ENCODE measurements at places on chromosomes 3 and 15.

- no peak for DNase-seq
- no peaks in the 10 kb centered on the region for H3K4me1 ChIP-seq
- H3K27ac ChIP-seq: no peak overlapping the region
- no peaks in the 10 kb centered on the region for H3K36me3 ChIP-seq
Observed at GRCh38 chr15:53506370-53506769, 253.1 kb downstream of the WDR72 start.

GRCh38 chr3:119184796-119185570, 11.6 kb downstream of the UPK1B start:
- no peak for DNase-seq
- H3K27ac ChIP-seq: no peak overlapping the region
- H3K4me3 ChIP-seq: no peak overlapping the region
- peaks cover 2% of the 10 kb centered on the region for H3K27me3 ChIP-seq
- no peaks in the 10 kb centered on the region for H3K36me3 ChIP-seq

GRCh38 chr3:106004137-106004681, 135.4 kb upstream of the CBLB start:
- H3K4me1 ChIP-seq: peaks cover 5% of the 10 kb centered on the region
- peaks cover 4% of the 10 kb centered on the region for H3K36me3 ChIP-seq
- H3K27me3 ChIP-seq: no peaks in the 10 kb centered on the region

DNA sequence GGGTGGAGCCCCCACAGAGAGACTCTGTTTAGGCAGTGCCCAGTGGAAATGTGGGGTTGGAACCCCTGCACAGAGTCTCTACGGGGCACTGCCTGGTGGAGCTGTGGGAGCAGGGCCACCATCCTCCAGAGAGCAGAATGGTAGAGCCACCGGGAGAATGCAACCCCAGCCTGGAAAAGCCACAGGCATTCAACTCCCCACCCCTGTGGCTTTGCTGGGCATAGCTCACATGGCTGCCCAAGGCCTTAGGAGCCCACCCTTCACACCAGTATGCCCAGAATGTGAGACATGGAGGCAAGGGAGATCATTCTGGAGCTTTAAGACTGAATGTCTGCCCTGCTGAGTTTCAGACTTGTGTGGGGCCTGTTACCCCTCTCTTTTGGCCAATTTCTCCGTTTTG, 19.0 kb upstream of the CHCHD6 start:
- DNase-seq: no peak
- peaks cover 12% of the 10 kb centered on the region for H3K27me3 ChIP-seq
- H3K4me1 ChIP-seq: no peaks in the 10 kb centered on the region
- H3K4me3 ChIP-seq: no peak overlapping the region
- H3K27ac ChIP-seq: no peak overlapping the region

- no peaks in the 10 kb centered on the region for H3K36me3 ChIP-seq
- peaks cover 20% of the 10 kb centered on the region for H3K27me3 ChIP-seq
- H3K4me3 ChIP-seq: no peak overlapping the region
- no peaks in the 10 kb centered on the region for H3K4me1 ChIP-seq
- H3K27ac ChIP-seq: no peak overlapping the region
Observed at GRCh38 chr3:126208182-126208581, 27.8 kb upstream of the ALDH1L1 start.

DNA sequence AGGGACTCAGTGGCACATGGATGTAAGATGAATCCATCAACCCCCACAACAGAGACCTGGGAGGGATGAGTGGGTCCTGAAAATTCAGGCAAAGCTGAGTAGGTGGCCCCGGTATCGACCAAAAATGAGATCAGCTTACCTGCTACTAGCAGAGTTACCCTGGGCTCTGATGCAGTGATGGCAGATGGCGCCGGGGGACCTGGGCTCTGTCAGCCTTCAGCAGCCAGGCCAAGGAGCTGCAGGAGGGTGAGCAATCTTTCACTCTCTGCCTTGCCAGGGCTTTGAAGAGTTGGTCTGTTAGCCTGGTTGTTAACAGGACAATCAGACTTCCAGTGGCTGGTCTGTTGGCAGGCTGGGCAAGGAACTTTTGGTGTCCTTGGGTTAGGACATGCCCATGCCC, 1054.8 kb downstream of the SI start:
- no peaks in the 10 kb centered on the region for H3K4me1 ChIP-seq
- DNase-seq: no peak
- no peak overlapping the region for H3K27ac ChIP-seq
- no peak overlapping the region for H3K4me3 ChIP-seq
- H3K36me3 ChIP-seq: no peaks in the 10 kb centered on the region
- no peaks in the 10 kb centered on the region for H3K27me3 ChIP-seq

DNA sequence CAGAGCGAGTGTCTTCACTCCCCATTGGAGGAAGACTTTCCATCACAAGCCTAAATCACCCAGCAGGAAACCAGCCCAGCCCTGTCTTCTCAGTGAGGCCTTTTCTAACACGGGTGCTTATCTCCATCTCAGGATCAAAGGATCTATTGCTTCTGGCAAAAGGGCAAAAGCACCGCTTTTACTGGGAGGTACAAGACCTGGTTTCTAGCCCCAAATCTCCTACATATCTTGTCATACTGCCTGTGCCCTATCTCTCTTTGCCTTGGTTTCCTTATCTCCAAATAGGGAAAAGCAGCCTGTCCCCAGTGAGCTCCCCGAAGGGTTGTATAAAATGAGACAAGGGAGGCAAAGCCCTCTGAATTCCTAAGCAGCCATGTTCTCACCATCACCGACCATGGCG, 5.2 kb downstream of the GLB1 start:
- H3K4me1 ChIP-seq: peaks cover 79% of the 10 kb centered on the region
- H3K36me3 ChIP-seq: peaks cover 79% of the 10 kb centered on the region
- no peak overlapping the region for H3K27ac ChIP-seq
- no peaks in the 10 kb centered on the region for H3K27me3 ChIP-seq
- DNase-seq: no peak
- no peak overlapping the region for H3K4me3 ChIP-seq

DNA sequence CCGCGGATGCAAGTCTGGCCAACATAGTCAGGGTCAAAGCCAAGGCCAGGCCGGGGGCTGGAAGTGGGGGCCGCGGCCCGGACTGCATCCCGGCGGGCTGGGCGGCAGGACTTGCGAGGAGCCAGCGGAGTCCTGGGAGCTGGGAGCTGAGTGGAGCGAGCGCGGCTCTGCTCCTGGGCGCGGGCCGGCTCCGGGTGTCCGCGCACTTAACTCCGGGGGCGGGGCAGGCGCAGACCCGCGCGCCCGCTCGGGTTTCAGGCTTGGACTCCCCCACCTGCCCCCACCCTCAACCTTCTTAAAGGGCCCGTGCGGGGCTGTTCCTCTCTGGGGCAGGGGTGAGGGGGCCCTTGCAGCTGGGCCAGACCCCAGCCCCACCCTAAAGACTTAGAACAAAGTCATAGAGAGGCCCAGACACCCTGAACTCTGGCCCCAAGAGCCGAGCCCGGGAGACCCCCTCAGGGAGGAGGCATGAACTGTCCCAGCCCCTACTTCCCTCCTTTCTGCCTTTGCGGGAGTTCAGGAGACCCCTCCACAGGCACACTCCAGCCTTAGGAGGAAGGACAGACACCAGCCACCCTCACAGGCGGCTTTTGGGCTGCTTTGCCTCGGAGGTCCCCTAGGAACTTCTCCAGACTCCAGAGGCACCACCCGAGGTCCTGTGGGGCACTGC, at the start of gene CSPG4:
Gene CSPG4, minus strand, starts transcription at position 181 of the 670 bp plus-strand sequence. Its CDS starts 93 bp downstream, at position 88.
- no peaks in the 10 kb centered on the region for H3K36me3 ChIP-seq
- H3K27ac ChIP-seq: no peak within 1 kb of the TSS
- peaks cover 21% of the 10 kb centered on the region for H3K27me3 ChIP-seq
- H3K4me1 ChIP-seq: no peaks in the 10 kb centered on the region

DNA sequence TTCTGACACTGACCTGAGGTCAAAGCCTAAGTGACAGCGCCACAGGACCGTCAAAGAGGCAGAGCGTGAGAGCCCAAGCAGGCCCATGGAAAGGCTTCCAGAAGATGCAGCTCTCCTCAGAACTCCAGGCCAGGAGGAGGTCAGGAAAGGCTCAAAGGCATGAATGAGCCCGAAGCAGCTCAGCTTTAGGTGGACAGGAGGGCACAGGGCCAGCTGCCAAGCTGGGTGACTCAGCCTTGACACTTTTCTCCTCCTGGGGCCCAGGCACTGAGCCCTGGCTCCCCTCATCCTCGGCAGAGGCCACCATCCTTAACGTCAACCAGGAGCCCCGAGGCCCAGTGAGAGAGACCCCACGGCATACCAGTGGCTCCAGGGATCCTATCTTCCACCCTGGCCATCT, 62.9 kb downstream of the ADCY5 start:
- DNase-seq: no peak
- peaks cover 4% of the 10 kb centered on the region for H3K27me3 ChIP-seq
- no peaks in the 10 kb centered on the region for H3K4me1 ChIP-seq
- no peak overlapping the region for H3K27ac ChIP-seq

DNA sequence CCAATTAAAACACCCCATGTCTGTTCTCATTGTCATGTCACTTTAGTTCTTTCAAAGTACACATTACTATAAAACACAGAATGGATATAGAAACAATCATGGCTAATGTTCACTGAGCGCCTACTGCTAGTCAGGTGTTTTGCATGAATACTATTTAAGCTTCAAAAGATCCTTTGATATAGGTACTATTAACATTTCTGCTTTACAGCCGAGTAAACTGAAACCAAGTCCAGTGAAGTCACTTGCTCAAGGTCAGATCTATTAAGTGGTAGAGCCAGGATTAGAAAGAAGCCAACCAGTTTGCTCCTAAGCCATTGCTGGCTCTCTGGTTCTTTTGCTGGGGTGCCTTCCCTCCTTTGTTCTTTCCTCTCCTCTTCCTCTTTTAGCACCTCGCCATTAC, 32.4 kb upstream of the NMNAT3 start:
- no peak overlapping the region for H3K27ac ChIP-seq
- H3K27me3 ChIP-seq: peaks cover 18% of the 10 kb centered on the region
- no peak overlapping the region for H3K4me3 ChIP-seq
- no peaks in the 10 kb centered on the region for H3K36me3 ChIP-seq

GRCh38 chr3:185084901-185085300, 68.0 kb downstream of the C3orf70 start:
- H3K36me3 ChIP-seq: no peaks in the 10 kb centered on the region
- H3K4me3 ChIP-seq: no peak overlapping the region
- no peaks in the 10 kb centered on the region for H3K4me1 ChIP-seq
- H3K27me3 ChIP-seq: peaks cover 15% of the 10 kb centered on the region

DNA sequence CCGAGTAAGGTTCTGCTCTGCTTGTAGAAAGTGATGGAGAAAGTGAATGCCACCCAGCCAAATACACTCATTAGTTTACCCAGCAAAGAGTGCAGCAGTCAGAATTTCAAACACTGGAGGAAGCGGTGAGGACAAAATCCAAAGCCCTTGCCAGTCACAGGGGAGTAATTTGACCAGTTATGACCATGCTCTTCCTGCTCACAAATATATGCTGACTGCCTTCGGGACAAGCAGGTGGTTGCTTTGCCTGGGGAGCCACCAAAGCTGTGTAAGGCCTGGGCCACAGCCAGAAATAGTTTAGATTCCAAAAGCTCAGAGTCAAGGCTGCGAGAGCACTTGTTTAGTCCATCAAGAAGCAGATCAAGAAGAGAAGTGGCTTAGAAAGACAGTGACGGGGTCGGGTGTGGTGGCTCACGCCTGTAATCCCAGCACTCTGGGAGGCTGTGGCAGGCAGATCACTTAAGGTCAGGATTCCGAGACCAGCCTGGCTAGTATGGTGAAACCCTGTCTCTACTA, 51.0 kb upstream of the ATP13A3 start:
- H3K4me1 ChIP-seq: peaks cover 9% of the 10 kb centered on the region
- peaks cover 1% of the 10 kb centered on the region for H3K36me3 ChIP-seq
- H3K4me3 ChIP-seq: no peak overlapping the region

DNA sequence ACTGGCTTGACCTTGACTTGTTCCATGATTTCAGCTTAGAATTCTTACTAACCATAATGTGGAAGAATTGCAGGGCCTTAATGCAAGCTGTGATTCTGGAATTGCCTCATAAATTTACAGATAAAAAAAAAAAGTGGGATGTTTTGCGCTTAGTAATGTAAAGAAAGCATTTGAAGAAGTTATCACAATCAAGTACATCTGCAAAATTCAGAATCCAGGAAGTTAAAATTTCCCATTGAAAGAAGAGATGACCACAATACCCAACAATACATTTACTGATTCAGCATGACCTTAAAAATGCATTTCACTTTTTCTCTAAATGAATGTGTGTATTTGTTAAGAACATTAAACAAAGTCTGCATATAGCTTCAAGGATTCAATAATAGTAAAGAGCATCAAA, 65.1 kb upstream of the CCNL1 start:
- DNase-seq: no peak
- no peak overlapping the region for H3K27ac ChIP-seq
- peaks cover 2% of the 10 kb centered on the region for H3K27me3 ChIP-seq

DNA sequence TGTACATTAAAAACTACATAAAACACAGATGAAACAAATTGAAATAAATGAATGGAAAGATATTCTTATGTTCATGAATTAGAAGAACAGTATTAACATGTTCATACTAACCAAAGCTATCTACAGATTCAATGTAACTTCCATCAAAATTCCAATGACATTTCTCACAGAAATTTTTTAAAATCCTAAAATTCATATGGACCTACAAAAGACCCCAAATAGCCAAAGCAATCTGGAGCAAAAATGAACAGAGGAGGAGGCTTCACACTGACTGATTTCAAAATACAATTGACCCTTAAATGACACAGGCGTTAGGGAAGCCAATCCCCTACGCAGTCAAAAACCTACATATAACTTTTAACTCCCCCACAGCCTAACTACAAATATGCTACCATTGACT, 39.4 kb downstream of the KPNA1 start:
- no peak for DNase-seq
- H3K27ac ChIP-seq: no peak overlapping the region
- H3K36me3 ChIP-seq: peaks cover 15% of the 10 kb centered on the region

- no peaks in the 10 kb centered on the region for H3K4me1 ChIP-seq
- no peak for DNase-seq
- H3K4me3 ChIP-seq: no peak overlapping the region
- no peak overlapping the region for H3K27ac ChIP-seq
Observed at GRCh38 chr15:101349047-101349951, 54.3 kb upstream of the SNRPA1 start.

- H3K36me3 ChIP-seq: no peaks in the 10 kb centered on the region
- H3K4me1 ChIP-seq: no peaks in the 10 kb centered on the region
- no peak for DNase-seq
- no peak overlapping the region for H3K4me3 ChIP-seq
- no peaks in the 10 kb centered on the region for H3K27me3 ChIP-seq
- H3K27ac ChIP-seq: no peak overlapping the region
Observed at GRCh38 chr3:97389936-97390335, 374.6 kb upstream of the ARL6 start.

- H3K27ac ChIP-seq: no peak overlapping the region
- H3K36me3 ChIP-seq: no peaks in the 10 kb centered on the region
- no peak overlapping the region for H3K4me3 ChIP-seq
Observed at GRCh38 chr3:2536575-2536974, 437.9 kb downstream of the CNTN4 start.

DNA sequence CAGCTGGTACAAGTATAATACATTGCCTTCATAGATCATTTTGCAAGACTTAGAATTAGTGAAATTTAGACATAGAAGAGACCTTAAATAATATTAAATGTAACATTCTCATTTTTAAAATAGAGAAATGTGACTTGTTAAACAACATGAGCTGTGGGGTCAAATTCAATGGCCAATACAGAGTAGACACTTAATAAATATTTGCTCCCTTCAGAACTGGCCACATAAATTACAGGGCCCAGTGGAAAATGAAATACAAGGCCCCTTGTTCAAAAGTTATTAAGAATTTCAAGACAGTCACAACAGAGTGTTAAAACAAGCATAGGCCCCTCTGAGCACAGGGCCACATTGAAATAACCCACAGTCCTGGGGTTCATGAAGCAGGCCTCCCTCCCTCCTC, 58.1 kb upstream of the PHLDB2 start:
- no peaks in the 10 kb centered on the region for H3K4me1 ChIP-seq
- DNase-seq: no peak
- H3K4me3 ChIP-seq: no peak overlapping the region
- no peaks in the 10 kb centered on the region for H3K27me3 ChIP-seq

GRCh38 chr3:126521122-126521891, 2.6 kb upstream of the CHST13 start:
- no peak overlapping the region for H3K4me3 ChIP-seq
- no peak overlapping the region for H3K27ac ChIP-seq
- no peak for DNase-seq
- peaks cover 19% of the 10 kb centered on the region for H3K27me3 ChIP-seq
- H3K36me3 ChIP-seq: no peaks in the 10 kb centered on the region
